ENCODE measurements at places on chromosomes 4 and X.

DNA sequence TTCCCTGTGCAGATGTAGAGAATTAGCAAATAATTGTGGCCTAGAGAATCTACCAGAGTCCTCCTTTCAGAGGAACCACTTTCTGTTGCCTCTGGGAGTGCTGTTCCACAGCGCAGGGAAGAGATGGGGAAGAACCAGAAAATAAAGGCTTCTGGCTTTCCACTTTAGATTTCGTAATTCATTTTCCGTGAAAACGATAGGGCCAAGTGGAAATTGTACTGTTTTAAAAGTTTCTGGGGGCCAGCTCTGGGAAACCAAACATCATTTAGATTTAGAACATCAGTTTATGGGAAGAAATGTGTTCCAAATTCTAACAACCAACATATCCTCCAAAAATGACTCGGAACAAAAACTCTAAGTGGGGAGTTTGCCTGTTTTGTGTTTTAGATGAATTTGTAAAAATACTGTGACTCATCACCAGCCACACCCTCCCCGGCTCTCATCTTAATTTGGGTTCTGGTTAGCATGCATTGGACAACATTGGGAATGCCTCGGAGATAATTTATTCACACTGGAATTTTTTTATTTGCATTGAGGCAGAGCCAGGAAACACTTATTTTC is 65.2 kb upstream of the LNX1 start:
- DNase-seq, result no peak

- peak; percentile 9 for DNase-seq
Observed at GRCh38 chrX:80335062-80335830, 85.0 kb upstream of the TENT5D start.

DNA sequence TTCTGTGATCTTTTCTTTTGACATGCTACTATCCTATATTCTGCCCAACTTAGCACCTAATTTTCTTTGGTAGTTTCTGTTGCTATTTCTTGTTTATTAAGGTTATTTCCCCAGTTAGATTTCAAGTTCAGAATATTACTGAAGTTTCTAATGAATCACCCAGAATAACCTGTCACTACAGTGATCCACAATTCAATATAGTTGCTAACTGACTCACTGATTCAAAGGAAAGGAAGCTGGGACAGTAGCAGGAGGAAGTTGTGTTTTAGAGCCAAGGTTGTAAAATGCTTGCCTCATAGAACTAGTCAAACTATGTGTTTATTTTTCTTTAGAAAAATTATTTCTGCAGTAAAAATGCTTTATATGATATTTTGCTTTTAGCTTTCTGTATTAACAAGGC is 37.4 kb downstream of the PAK3 start:
- no peak for DNase-seq

GRCh38 chr4:120446051-120446567 is 379.5 kb upstream of the MAD2L1 start:
- no peak for DNase-seq

DNA sequence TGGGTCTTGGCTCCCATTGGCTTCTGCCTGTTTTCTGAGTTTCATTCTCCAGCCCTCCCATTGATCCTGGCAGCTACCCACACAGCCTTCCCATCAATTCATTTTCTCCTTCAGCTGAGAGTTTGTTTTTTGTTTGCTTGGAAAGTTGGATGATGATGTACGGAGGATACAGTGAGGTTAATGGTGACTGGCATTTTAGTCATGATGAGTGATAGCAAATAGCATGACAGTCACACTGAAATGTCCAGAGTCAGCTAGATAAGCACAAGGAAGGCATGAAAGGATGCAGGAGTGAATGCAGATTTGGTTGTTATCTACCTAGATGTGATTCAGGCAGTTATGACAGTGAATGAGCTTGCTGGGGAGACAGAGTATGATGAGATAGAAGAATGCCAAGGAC is 30.6 kb upstream of the LCORL start:
- no peak for DNase-seq

DNA sequence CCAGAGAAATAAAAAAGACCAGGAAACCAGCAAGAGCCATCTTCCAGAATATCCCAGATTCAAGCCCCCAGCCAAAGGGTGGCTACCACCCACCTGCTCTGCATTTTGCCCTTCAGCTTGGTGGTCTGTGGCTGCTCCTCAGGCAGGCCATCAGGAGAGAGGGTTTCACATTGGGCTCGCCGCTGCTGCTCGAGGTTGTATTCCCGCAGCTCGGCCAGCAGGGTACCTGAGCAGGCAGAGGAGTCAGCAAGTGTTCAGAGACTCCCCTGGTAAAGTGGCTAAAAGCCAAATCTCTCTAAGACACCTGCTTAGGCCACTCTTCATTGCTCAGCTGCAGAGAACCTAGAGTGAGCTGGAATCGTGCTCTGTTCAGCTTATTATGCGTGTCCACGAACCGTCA is 110.8 kb upstream of the HSD17B10 start:
- DNase-seq, result no peak

DNA sequence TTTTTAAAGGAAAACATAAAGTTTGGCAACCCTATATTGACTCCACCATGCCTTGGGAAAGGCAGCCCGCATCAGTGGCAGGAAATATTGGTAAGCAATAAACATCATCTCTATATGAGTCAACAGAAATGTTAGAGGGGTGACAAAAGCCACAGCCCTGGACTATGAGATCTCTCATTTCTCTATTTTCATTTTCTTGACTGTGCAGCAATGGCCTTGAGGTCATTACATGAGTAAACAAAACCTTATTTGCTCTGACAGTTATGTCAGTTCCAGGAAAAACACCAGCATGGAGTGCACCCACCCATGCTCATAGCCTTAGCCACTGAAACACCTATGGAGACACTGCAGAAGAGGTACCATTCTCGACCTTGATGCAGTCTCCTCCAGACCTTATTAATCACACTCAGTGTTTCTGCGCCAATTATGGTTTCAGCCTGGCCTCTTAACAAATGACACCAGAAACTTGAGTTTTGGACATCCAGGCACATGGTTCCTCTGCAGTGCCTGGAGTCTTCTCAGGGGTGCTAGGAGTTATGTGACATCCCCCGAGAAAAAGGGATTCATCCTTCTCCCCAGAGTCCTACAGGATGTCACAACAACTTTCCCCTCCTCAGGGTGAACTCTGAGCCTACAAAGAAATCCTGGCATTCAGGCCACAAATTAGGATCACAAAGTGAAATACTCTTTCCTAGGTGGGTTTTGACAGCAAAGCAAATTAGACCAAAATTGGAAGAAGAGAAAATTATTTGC is 16.0 kb upstream of the HPGD start:
- DNase-seq, result no peak

DNA sequence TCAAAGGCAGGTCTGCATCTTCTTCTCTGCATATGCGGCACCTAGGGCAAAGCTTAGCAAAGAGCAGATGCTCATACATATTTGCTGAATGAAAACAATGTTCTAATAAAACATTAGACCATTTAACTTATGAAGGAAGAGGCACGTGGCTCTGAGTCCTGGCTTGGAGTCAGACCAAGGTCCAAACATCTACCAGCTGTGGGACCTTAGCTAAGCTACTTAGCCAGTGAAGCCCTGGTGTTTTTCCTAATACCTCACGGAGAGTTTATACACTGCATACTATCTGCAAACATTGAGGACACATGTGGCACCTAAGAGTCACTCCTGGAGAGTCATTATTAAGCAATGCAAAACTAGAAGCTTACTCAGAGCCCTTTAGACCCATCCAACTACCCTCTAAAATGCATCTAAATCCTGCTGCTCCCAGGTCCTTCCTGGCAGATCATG is 9.0 kb downstream of the PDGFC start:
- no peak for DNase-seq

DNA sequence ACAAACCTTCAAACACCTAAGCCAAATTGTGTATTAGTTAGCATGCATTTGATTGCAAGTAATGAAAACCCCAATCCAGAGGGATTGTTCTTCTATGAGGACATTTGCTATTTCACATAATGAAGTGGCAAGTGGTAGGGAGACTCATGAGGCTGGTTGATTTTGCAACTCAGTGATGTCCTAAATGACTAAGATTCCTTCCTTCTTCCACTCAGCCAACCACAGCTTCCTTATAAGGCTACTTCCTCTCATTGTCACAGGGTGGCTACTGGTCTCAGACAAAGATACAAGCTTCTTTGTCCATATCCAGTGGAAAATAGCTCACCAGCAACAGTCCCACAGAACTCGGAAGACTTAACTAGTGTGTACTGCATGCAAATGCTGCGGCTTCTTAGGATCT is 5.3 kb upstream of the OTC start:
- DNase-seq, result no peak

DNA sequence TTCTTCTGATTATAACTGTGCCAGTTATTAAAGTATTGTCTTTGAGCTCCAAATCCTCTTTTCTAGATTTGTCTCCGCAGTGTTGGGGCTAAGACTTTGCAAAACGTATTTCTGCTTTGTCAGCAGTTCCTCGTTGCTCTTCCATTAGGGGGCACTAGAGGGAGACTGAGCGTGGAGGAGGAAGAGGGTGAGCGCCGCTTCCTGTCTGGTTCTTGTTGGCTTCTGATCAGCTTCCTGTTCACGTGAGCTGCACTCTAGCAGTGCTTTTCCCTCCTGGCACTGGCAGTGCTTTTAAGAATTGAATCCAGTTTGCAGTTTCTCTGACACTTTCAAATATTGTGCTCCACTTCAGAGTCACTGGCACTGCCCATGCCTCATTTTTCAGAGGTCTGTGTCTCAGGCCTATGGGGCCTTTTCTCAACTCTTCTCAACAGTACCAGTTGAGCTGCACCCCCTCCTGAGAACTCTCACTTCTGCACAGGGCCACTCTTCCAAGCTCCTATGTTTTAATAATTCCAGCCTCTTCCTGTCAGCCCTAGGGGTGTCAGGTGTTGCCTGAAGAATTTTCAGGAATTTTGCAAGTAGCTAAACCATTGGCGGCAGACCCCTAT is 54.4 kb upstream of the LCORL start:
- no peak for DNase-seq

GRCh38 chr4:40693946-40694345 is 55.8 kb upstream of the NSUN7 start:
- DNase-seq, result no peak

- no peak for DNase-seq
Observed at GRCh38 chr4:3522651-3523050, 9.6 kb downstream of the LRPAP1 start.

DNA sequence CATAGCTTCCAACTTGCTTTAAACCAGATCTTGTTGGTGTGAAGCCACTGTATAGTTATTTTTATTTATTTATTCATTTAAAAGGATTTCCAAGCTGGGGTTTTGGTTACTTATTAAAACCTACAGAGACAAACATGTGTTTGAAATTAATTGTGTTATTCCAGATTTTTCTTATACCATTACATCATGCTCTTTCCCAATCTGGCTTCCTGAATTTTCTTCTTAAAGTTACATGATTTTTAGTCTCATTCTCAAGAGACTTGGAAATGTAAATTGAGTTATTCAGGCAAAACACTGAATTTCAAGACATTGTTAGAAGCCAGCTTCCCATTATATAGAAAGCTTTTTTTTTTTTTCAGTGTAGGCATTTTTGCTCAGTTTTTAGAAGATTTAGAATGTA is 381.9 kb downstream of the IL1RAPL1 start:
- DNase-seq, result no peak

DNA sequence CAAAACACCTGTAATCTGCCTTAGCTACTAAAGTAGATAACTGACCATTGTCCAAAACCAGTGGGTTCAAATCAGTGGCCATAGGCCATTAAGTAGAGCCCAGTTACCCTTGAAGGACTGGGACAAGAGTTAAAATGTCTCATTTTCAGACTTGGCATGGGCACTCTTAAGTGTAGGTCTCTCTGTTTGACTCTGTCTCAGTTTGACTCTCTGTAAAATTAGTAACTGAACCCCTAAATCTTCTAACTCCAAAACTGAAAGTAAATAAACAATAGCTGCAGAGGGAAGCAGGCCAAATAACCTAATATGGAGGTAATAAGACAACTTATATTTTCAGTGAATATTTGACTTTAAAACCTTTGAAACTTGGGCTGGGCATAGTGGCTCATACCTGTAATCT is 89.1 kb downstream of the SLC16A2 start:
- DNase-seq, result no peak

DNA sequence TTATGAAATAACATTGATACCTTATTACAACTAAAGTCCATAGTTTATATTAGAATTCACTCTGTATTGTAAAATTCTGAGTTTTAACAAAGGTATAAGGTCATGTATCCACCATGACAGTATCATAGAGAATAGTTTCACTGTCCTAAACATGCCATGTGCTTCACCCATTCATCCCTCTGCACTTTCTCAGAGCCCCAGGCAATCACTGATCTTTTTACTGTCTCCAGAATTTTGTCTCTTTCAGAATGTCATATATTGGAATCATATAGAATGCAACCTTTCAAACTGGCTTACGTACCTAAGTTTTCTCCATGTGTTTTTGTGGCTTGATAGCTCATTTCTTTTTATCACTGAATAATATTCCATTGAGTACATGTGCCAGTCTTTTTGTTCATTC is 33.9 kb downstream of the SNCA start:
- no peak for DNase-seq

GRCh38 chr4:40575846-40576245 is 53.8 kb downstream of the RBM47 start:
- DNase-seq, result no peak

DNA sequence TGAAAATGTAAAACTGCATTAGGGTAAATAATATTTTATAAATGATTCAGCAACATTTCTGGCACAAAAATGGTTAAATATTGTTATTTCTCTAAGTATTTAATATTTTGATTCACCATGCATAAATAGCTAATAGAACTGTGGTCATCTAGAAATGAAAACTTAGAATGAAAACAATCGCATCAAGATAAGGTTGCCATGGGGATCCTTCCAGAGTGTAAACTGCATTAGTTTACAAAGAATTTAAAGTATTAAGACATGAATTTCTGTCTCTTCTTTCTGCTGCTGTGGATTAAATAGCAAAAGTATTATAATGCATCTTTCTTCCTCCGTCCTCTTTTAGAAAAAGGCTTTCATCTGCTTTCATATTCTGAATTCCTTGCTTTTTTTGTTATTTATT is 1064.6 kb upstream of the SLIT2 start:
- DNase-seq, result no peak

DNA sequence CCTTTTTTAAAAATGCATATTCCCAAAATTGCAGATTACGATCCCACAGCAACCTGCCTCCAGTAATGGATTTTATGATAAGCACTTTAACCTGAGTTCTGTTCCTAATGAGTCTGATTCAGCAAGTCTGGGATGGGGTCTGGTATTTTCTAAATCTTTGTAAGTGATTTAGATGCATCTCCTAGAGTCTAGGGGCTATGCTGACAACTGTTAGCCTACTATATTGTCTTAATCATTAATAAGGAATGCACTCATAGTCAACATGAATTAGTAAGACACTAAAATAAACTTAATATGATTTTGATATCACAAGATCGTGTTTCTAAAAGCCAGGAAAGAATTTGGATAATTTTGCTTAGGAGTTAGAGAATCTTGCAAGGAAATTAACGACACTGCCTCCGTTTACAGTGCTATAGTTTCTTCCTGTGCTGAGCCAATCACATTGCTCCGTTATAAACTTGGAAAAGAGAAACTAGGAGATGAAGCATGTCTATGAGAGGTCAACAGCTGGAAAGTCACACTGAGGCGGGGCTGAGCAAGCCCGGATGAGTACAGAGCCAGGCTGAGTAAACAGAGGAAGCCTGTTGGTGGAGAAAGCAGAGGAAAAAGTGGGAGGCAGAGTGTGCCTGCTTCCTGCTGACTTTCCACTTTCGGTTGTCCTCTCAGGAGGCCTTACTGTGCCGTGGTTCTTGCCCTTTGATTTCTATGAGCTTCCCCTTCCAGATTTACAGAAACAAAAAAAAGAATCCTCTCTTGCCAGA is 5.4 kb downstream of the SCARB2 start:
- peak; percentile 16 for DNase-seq

- DNase-seq, result no peak
Observed at GRCh38 chrX:110081320-110081719, 78.4 kb downstream of the TMEM164 start.

Measured in NCI-H187 (cell line).